Vagina (tissue), 2 donors: ENCODE measurements at places on chromosomes 6 and 20.
A peak's percentile ranks its signal among the peaks of the same experiment; 100 is the strongest.

DNA sequence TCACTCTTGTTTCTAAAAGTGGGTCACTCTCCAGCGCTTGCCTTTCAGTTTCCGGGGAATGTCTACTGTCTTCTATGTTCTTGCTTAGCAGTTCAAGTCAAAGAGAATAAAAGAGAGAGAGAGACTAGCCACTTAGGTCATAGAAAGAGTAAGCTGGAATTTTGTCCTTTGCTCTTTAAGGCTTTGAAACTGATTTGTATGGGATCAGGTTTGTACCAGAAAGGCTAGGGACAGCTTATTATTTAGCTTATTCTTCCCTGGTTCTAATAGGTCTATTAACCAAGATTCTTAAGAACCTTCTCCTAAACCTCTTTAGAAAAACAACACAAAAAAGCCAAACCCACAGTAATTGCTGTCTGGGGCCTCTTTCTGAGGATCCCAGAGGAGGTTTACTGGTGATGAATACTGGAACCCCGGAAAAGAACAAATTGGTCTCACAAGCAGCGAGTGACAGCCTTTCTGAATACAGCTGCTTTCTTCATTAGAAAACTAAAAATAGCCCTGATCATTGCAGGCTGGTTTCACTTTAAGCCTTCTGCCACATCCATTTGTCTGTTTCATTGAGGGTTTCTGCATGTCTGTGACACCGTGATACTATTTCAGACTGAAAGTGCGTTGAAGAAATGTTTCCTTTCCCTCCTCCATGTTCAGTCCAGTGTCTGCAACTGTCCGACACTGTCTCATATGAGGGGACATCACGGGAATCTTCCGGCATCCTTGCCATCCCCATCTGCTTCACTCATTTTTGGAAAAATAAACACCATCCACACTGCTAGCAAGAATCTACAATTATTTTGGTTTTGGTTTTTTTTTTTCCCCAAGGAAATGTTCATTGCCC, 75.1 kb upstream of the ATXN1 start:
- H3K27me3 ChIP-seq: no peaks in the 10 kb centered on the region
- H3K4me1 ChIP-seq: no peaks in the 10 kb centered on the region
- H3K27ac ChIP-seq: peak overlapping the region; percentile 30

DNA sequence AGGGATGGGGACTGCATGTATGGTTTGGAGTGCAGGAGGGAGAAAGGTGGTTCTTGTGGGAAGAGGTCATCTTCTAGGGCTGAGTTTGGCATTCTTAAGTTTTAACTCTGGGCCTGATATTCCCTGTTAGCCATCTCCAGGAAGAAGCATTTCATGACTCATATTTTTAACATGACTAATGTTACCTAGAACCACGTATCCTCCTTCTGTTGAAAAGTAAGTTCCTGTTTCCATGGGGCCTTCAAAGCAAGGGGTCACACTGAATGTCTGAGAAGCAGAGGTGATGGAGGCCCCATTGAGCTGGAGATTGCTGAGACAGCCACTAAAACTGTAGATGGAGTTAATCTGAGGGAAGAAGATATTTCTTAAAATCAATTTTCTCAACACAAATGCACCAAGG, 30.2 kb downstream of the FAM229B start:
- DNase-seq: no peak
- no peaks in the 10 kb centered on the region for H3K27me3 ChIP-seq
- no peak overlapping the region for H3K4me3 ChIP-seq
- H3K4me1 ChIP-seq: no peaks in the 10 kb centered on the region
- no peak overlapping the region for H3K27ac ChIP-seq

- H3K4me1 ChIP-seq: no peaks in the 10 kb centered on the region
- H3K4me3 ChIP-seq: no peak overlapping the region
- no peak for DNase-seq
- no peak overlapping the region for H3K27ac ChIP-seq
- no peaks in the 10 kb centered on the region for H3K27me3 ChIP-seq
- no peaks in the 10 kb centered on the region for H3K36me3 ChIP-seq
Observed at GRCh38 chr20:35972462-35972861, 4.1 kb downstream of the CNBD2 start.

- no peak overlapping the region for H3K27ac ChIP-seq
- no peak for DNase-seq
- H3K4me3 ChIP-seq: no peak overlapping the region
- no peaks in the 10 kb centered on the region for H3K36me3 ChIP-seq
- H3K27me3 ChIP-seq: no peaks in the 10 kb centered on the region
- peaks cover 11% of the 10 kb centered on the region for H3K4me1 ChIP-seq
Observed at GRCh38 chr6:45653117-45653883, 275.6 kb upstream of the SUPT3H start.

DNA sequence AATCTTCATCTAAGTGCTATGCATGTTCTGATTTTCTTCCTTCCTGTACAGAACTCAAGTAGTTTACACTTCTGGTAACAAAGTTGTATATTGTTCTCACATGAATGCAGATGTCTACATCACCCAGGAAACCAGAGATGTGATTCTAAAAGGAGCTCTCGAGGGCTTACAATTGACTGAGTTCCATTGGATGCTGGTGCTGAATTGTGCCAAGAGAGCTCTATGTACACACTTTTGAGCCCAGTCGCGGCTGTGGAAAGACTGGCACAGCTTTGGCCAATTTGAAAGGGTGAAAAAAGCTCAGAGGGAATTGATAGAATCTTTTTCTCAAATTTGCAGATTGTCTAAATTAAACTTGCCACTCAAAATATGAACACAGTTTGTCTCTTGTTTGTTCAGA, 340.7 kb downstream of the LMBRD1 start:
- no peaks in the 10 kb centered on the region for H3K4me1 ChIP-seq
- no peaks in the 10 kb centered on the region for H3K27me3 ChIP-seq
- no peaks in the 10 kb centered on the region for H3K36me3 ChIP-seq
- H3K27ac ChIP-seq: no peak overlapping the region
- DNase-seq: no peak

DNA sequence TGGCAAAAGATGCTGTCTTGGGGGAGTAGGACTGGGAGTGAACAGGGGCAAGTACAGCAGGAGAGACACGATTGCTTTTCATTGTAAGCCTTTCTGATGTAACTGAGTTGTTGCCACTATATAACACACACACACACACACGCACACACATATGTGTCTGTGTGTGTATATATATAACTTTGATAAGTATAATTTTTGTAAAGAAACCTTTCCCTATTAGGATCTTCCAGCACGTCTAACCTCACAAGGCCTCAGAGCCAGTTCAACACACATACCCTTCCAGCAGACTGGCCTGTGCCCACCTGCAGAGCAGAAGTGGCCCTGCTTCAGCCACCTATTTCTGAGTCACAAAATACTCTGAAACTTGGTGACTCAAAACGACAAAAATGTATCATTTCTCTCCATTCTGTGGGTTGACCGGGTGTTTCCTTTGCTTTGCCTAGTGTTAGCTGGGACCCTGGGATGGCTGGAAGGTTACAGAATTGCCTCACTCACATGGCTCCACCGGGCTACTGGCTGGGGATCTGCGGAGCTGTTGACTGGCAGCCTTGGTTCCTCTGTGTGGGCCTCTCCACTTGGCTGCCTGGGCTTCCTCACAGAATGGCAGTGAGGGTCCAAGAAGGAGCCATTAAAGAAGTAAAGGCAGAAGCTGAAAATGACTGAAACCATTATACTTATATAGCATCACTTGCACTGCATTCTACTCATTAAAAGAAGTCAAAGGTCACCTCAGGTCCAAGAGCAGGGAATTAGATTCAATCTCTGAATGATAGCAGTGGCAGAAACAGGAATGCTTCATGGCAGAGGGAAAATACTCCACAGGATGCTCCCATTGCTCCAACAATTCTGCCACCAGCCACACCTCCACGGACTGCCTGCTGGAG, 126.4 kb downstream of the BANF2 start:
- H3K4me3 ChIP-seq: no peak overlapping the region
- DNase-seq: no peak
- H3K36me3 ChIP-seq: no peaks in the 10 kb centered on the region
- H3K27me3 ChIP-seq: no peaks in the 10 kb centered on the region
- H3K4me1 ChIP-seq: peaks cover 11% of the 10 kb centered on the region
- no peak overlapping the region for H3K27ac ChIP-seq

DNA sequence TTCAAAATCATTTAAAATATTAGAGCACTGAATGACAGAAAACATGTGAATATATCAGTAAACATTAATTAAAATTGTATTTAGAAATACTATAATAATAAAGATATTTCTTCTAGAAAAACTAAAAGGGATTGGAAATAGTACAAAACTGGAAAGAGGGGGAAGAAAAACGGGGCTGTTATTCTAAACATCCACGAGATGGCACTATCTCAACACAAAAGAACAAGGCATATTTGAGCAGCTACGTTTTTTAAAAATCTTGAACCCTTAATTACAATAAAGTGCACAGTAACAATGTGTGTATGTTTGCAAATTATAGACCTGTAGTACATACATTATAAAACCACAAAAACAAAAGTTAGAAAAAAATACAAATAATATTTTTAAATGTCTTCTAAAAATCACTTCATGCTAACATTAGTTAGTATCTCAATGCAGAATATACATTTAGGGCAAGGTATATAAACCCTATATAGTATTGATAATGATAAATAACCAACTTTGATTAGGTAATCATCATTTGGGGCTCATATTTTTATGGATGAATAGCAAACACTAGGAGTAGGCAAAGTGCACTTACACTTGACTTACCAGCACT, 42.5 kb upstream of the PNISR start:
- no peak for DNase-seq
- H3K27me3 ChIP-seq: no peaks in the 10 kb centered on the region
- no peaks in the 10 kb centered on the region for H3K4me1 ChIP-seq
- H3K27ac ChIP-seq: no peak overlapping the region

DNA sequence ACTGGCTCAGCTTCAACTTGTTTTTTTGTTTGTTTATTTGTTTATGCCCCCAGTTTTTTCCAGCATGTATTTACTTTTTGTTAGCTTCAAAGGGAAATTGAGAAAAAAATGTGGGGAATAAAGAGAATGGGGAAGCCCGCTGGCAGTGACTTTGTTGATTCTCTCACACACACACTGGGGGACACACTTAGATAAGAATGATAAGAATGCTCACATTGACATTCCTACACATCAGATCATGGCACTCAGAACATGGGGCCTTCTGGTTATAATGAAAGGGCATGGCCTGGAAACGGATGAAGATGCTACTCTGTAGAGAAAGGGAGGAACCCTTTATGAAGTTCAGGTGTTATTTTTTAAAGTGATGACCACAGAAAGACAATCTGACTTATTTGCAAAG, 15.6 kb upstream of the DAAM2 start:
- H3K4me3 ChIP-seq: no peak overlapping the region
- H3K36me3 ChIP-seq: no peaks in the 10 kb centered on the region
- no peaks in the 10 kb centered on the region for H3K4me1 ChIP-seq
- H3K27ac ChIP-seq: no peak overlapping the region
- DNase-seq: no peak

GRCh38 chr6:92962846-92963245, 456.5 kb downstream of the EPHA7 start:
- no peak overlapping the region for H3K27ac ChIP-seq
- H3K27me3 ChIP-seq: no peaks in the 10 kb centered on the region
- no peak for DNase-seq
- H3K4me1 ChIP-seq: no peaks in the 10 kb centered on the region
- no peak overlapping the region for H3K4me3 ChIP-seq

GRCh38 chr6:167877994-167878779, 51.5 kb downstream of the AFDN start:
- H3K4me1 ChIP-seq: no peaks in the 10 kb centered on the region
- no peak overlapping the region for H3K4me3 ChIP-seq
- H3K27ac ChIP-seq: no peak overlapping the region
- no peak for DNase-seq

- H3K27ac ChIP-seq: no peak overlapping the region
- H3K4me3 ChIP-seq: no peak overlapping the region
- H3K4me1 ChIP-seq: no peaks in the 10 kb centered on the region
- H3K27me3 ChIP-seq: no peaks in the 10 kb centered on the region
Observed at GRCh38 chr6:111894951-111895350, 21.7 kb upstream of the FYN start.
